ENCODE measurements at places on chromosomes 1 and 21.

- no peak for DNase-seq
Measured at GRCh38 chr1:33736496-33736895, 127.4 kb upstream of the HMGB4 start.

GRCh38 chr1:245997471-245998258 lies 509.4 kb downstream of the SMYD3 start:
- peak; percentile 43 for DNase-seq

GRCh38 chr1:154833841-154834240 lies 36.2 kb downstream of the KCNN3 start:
- DNase-seq: no peak

DNA sequence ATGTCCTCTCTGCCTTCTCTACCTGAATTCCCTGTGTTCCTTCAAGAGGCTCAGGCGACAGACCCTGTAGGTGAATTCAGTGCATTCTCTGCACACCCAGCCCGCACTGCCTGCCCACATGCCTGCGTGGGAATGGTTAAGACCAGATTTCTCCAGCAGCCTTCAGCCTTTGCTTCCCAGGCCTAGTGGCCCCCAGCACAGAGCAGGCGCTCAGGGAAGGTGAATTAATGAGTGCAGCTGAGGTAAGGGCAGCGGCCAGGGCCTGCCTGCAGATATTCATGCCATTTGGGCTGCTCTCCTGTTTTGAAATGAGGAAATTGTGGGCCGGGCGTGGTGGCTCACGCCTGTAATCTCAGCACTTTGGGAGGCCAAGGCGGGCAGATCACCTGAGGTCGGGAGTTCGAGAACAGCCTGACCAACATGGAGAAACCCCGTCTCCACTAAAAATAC lies 45.5 kb downstream of the IER5 start:
- no peak for DNase-seq

DNA sequence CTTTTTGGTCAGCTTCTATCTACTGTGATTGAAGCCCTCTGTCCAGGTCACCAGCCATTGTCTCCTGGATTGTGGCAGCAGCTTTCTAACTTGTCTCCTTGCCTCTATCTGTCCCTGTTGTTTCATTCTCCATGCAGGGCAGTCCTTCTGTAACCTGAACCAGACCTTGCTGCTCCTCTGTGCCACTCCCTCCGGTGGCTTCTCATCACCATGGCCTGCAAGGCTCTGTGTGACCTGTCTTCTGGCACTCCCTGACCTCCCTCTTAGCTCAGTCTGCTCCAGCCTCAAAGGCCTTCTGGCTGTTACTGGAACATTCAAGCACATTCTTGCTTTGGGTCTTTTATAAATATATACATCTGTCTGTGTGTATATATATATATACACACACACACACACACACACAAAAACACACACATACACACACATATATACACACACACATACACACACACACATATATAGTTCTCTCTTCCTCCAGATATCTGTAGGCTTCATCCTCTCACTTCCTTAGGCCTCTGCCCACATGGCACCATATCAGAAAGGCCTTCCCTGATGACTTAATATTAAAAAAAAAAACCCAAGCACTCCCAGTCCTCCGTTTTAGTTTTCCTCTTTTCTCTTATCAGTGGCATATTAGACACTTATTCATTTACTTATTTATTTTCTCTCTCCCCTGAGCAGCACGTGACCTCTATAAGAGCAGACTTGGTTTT lies 21.2 kb upstream of the JUN start:
- DNase-seq: no peak

GRCh38 chr1:33328817-33329216 lies 7.9 kb upstream of the A3GALT2 start:
- no peak for DNase-seq

DNA sequence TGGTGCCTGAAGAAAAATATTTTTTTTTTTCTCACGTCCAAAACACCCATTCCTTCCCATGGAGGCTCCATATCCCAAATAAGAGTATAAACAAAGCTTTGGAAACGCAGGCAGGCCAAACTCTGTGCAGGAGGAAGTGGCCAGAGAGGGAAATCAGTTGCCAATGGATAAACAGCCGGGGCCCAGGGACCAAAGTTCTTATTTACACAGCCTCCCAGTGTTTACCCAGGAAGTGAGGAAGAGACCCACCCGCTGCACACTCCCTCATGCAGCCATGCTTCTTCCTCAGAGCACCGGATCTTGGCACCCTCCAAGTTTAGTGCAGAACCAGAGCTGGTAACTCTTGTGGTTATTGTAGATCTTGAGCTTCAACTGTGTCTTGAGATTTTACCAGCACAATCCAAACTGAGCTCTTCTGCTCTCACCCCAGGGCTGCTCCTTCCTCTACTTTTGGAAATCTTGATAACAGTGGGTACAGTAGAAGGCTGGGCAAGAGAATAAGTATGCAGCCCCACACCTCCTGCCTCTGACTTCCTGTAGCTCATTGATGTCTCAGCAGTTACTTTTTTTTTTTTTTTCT lies 14.2 kb downstream of the MARCKSL1 start:
- no peak for DNase-seq

GRCh38 chr1:156896490-156897033 lies 3.0 kb downstream of the PEAR1 start:
- DNase-seq: peak; percentile 90

- peak; percentile 25 for DNase-seq
Measured at GRCh38 chr1:180269645-180270529, 39.8 kb downstream of the LHX4 start.

DNA sequence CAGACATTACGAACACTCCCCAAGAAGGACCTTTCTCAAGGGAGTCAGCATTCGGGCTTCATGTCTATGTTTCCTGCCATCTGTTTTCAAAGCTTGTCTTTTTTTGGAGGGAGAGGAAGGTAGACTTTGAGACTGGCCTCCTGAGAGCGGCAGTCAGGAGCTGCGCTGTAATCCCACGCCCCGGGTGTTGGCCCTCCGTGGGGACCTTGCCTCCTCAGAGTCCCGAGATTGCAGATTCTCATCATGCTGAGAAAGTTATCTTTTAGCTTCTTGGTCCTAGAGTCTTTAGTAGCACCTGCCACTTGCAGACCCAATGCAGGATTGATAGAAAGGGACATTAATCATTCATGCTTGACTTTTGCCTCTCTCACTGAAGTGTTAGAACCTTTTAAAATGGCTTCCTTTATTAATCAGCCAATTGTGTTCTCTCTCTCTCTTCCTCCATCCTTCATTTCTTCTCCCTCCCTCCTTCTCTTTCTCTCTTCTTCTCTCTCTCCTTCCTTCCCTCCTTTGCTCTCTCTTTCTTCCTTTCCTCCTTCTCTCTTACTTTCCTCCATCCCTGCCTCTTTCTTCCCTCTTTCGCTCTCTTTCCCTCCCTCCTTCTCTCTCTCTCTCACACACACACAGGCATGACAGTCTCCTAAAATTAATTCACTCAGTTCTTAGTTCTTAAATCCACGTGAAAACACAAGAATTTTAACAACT lies 25.2 kb upstream of the GNPAT start:
- DNase-seq: no peak

DNA sequence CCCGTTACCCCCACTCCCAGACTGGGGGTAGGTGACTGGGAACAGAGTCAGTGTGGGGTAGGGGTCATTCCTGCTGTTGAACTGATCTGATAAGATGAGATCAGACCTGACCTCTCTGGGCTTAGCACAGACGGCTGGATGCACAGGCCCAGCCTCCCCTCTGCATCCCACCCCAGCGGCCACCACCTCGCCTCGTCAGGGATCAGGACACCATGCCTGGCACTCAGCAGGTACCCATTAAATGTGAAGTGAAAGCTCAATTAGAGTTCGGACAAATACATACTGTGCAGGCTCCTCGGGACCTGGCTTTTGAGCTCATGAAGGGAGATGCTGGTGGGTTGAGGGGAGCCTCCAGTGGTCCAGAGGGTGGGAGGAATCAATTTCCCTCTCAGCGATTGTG lies 15.7 kb downstream of the SOX13 start:
- DNase-seq: no peak
